COLO829 (cell line): ENCODE measurements at places on chromosomes 1 and 21.

DNA sequence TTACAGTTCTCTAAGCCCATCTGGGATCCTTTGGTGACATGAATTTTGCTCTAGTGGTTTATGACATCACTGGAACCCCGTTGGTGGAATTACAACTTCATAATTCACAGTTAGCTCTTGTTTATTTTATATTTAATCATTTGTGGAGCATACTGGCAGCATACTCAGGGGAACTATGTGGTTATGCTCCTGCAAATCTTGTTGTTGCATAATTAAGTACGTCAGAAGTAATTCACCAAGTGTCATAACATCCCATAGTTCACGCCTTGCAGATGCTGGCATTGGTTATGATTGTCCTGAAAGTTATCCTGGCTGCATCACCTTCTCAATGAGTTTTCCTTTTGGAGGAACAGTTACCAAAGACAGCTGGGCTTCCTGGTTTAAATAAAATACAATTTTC lies 16.5 kb downstream of the PRRX1 start:
- DNase-seq: no peak

DNA sequence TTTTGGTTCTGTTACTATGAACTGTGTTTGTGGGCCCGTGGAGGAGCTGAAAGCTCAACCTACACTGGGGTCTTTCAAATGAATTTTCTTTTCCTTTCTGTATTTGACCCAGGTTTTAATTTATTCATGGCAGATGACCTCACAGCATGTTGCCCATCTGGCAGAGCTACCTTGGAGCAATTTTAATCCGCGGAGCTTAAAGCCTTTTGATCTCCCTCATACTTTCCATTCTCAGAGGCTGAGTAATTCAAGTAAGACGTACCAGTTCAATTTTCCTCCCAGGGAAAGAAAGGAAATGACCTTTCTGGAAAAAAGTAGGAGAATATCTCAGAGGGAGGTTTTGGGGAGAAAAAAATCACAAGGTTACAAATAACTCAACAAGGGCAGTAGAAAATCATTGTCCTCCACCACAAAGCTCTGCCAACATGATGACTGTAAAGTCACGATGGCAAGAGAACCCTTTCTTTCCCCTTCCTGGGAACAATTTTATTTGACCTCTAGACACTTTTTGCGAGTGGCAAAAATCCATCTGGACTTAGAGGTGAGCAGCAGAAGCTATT lies 21.6 kb upstream of the PCP4 start:
- no peak for DNase-seq

GRCh38 chr1:184296466-184297243 lies 90.2 kb upstream of the C1orf21 start:
- peak; percentile 81 for DNase-seq

- no peak for DNase-seq
Observed at GRCh38 chr21:44024887-44025353, 12.8 kb downstream of the TRAPPC10 start.

DNA sequence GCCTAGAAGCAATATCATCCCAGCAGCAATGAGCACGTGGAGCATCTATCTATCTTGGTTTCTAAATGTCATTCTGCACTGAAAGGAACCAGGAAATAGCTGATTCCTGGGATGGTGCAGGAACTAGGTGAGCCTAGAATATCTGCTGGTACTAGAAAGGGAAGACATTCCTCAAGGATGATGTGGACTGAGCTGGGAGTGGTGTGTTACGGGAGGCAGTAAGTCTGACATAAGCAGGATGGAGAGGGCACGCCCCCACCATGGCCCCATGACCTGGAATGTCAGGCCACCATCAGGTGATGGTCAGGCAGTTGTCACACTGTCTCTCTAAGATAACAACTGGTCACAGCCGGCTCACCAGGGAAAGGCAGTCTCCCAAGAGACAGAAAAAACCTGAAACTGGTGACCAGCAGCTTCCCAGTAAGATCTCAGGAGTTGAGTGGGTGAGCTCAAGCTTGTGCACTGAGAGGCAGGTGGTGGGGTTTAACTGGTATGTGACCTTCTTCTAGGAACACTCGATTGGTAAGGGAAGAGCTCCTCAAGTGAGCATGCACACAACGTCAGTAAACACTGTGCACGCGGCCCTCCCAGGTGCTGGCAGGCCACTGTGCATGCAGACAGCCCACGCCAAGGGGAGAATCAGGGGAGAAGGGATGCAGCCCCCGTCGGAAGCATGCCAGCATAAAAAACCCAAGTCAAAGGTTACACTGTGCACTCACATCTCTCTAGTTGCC lies 148.7 kb downstream of the ADSS2 start:
- no peak for DNase-seq
